ENCODE measurements at places on chromosomes 6 and 20.

GRCh38 chr20:18858816-18859215 lies 45.2 kb downstream of the SCP2D1 start:
- DNase-seq = no peak
- no peaks in the 10 kb centered on the region for H3K36me3 ChIP-seq
- H3K4me3 ChIP-seq = no peak overlapping the region
- no peaks in the 10 kb centered on the region for H3K4me1 ChIP-seq
- H3K27ac ChIP-seq = no peak overlapping the region

DNA sequence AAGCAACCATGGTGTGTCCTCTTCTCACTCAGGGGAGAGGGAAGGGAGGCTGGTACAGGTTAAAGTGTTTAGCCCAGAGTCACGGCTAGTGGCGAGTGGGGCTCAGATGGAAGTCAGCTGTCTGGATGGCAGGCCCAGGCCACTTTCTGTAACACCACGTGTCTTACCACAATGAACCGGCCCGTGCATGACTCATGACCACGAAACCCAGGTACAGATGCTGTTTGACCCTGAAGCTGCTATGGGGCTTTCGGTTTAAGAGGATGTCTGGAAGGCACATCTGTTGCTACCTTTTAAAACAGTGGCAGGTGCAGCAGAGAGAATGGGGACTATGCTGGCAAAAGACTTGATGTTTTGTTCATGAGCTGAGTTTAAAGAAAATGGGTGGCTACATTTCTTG lies 36.5 kb upstream of the MPC1 start:
- H3K4me1 ChIP-seq = no peaks in the 10 kb centered on the region
- H3K27ac ChIP-seq = no peak overlapping the region
- no peak overlapping the region for H3K4me3 ChIP-seq
- no peaks in the 10 kb centered on the region for H3K36me3 ChIP-seq

DNA sequence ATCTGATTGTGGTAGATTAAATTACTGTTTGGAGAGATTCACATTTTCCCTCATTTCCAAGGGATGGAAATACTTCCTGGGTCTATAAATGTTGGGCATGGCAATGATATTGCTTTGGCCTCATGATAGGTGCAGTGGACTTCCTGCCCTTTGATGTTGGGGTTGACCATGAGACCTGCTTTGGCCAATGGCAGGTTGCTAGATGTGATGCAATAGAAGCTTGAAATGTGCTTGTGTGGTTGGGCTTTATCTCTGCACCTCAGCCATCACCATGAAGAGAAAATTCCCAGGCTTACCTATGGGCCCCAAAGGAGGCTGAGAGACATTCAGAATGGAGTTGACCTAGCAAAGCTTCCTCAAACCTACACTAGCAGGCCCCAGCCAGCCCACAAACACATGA lies 69.4 kb downstream of the SLC22A3 start:
- no peaks in the 10 kb centered on the region for H3K27me3 ChIP-seq
- H3K27ac ChIP-seq = no peak overlapping the region
- no peak overlapping the region for H3K4me3 ChIP-seq
- no peaks in the 10 kb centered on the region for H3K4me1 ChIP-seq
- H3K36me3 ChIP-seq = no peaks in the 10 kb centered on the region

DNA sequence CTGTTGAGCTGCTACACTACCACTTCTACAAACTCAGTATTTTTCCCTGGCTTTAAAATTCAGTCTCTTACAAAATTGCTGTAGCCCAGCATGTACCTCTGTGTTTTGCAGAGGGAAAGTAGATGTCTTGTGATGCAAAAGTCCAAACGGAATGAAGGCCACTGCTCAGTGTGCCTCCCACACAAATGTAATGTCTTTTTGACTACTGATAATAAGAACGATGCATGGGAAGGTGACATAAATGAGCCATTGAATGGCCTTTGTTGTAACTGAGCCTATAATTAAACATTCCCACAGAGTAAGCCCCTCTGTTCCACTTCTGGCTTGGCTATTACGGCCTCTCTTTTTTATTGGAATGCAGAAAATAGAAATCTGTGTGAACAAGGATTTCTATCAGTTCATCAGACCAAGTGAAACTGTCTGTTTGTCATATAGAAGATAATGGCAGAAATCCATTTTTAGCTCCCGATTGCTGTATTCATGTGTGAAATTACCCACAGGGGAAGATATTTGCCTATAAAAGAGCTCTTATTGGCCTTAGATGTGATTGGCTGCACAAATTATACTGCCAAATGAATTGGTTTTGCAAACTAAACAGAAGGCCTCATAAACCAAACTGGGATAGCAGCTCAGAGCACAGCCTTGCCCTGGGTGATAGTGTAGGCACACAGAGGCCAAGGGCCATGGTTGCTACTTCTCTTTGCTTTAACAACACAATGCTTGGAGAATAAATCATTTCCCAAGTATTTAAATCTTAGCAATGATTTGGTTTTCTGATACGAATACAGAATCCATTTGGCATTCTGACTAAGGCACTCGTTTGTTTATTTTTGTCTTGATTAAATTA lies 241.5 kb upstream of the PLN start:
- H3K4me3 ChIP-seq = no peak overlapping the region
- no peaks in the 10 kb centered on the region for H3K36me3 ChIP-seq
- DNase-seq = no peak
- H3K27me3 ChIP-seq = no peaks in the 10 kb centered on the region
- no peak overlapping the region for H3K27ac ChIP-seq

- no peaks in the 10 kb centered on the region for H3K4me1 ChIP-seq
- no peaks in the 10 kb centered on the region for H3K36me3 ChIP-seq
- no peak overlapping the region for H3K4me3 ChIP-seq
- no peak overlapping the region for H3K27ac ChIP-seq
Measured at GRCh38 chr20:42894483-42894882, 295.2 kb downstream of the PTPRT start.

- no peak overlapping the region for H3K4me3 ChIP-seq
- no peaks in the 10 kb centered on the region for H3K4me1 ChIP-seq
- H3K27ac ChIP-seq = no peak overlapping the region
Measured at GRCh38 chr6:53424300-53424699, 75.5 kb upstream of the ELOVL5 start.

DNA sequence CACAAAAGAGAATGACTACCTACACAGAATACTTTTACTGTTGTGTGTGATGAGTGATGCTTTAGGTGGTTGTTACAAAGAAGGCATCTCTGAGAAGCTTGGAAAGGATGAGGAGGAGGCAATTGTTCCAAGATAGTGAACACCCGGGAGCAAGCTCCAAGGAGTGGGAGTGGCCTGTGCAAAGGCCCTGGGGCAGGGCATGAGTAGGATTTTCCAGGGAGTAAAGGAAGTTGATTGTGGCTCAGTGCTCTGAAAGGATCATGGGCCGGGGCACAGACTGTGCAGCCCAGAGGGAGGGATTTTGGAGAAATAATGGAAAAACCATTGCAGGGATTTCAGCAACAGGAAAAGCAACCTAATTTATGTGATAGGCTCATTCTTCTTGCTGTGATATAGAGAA lies 264.3 kb downstream of the CDH26 start:
- H3K27me3 ChIP-seq = no peaks in the 10 kb centered on the region
- H3K36me3 ChIP-seq = no peaks in the 10 kb centered on the region

GRCh38 chr20:6580486-6580885 lies 187.0 kb upstream of the BMP2 start:
- DNase-seq = no peak
- no peaks in the 10 kb centered on the region for H3K27me3 ChIP-seq
- H3K36me3 ChIP-seq = no peaks in the 10 kb centered on the region
- H3K4me1 ChIP-seq = no peaks in the 10 kb centered on the region

DNA sequence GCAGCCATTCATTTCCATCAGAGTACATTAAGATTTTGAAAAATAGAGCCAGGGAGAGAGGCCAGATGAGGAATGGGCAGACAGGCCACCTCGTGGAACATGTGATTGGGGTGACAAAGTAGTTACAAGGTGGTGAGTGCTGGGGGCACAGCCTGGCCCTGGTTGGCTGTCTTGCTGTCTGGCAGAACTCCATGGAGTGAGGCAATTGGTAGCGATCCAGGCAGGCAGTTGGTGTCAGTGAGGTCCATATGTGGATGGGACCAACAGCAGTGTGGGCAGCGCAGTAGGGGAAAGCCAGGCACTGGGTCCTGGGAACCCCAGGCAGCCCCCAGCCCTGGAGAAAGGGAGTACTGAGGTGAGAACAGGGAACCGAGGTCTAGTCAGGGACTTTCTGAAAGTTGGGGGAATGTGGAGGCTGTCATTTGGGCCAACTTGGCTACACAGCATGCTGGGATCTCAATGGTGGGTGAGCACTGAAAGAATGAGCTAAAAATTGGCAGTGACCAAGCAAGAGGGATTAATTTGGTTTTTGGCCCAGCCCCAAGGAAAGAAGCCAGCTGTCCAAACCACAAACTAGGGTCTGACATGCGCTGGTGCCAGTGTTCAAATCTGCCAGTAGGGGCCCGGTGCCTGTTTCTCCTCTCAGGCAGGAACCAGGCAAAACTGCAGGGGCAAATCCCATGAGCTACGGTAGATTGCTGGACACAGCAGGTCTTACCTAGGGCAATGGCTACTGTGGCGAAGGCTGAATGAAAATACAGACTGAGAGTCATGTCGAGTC lies 61.4 kb upstream of the E2F3 start:
- no peak overlapping the region for H3K4me3 ChIP-seq
- H3K4me1 ChIP-seq = no peaks in the 10 kb centered on the region
- no peaks in the 10 kb centered on the region for H3K27me3 ChIP-seq
- H3K36me3 ChIP-seq = no peaks in the 10 kb centered on the region
- H3K27ac ChIP-seq = no peak overlapping the region
- DNase-seq = no peak

DNA sequence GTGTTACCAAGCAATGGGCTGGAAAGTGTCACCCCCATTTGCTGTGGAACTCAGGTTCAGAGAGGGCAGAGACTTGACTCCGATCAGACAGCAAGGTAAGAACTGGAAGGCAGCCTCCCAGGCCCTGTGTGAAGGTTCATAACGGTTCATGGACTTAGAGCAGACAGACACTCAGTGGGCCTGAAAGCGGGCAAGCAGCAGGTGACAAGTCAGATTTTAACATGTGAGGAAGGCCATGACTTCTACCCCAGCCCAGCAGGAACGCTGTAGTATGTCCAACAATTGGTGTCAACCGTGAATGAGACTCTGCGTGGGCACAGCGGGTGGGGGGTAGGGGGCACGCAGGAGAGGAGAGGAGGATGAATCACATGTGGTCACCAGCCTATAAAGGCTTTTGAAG lies 217.6 kb upstream of the SNX9 start:
- H3K4me1 ChIP-seq = no peaks in the 10 kb centered on the region
- no peak for DNase-seq
- H3K27me3 ChIP-seq = no peaks in the 10 kb centered on the region
- H3K4me3 ChIP-seq = no peak overlapping the region

DNA sequence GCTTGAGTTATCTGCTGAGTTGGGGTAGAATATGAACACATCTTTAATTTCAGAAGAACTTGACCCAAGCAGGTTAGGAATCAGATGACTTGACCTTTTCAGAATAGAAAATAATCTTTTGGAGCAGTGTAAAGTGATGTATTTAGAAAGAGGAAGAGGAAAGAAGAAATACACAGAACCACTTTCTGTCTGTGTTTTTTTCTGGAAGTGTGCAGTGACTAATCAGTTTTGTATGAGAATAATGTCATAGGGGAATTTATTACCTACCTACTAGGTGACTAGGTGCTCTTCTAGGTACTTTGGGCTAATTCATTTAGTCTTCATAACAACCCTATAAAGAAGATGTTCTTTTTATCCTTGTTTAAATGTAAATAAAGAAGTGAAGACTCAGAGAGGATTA lies 3.0 kb downstream of the PPP1R14C start:
- DNase-seq = no peak
- H3K4me3 ChIP-seq = no peak overlapping the region
- H3K36me3 ChIP-seq = no peaks in the 10 kb centered on the region

DNA sequence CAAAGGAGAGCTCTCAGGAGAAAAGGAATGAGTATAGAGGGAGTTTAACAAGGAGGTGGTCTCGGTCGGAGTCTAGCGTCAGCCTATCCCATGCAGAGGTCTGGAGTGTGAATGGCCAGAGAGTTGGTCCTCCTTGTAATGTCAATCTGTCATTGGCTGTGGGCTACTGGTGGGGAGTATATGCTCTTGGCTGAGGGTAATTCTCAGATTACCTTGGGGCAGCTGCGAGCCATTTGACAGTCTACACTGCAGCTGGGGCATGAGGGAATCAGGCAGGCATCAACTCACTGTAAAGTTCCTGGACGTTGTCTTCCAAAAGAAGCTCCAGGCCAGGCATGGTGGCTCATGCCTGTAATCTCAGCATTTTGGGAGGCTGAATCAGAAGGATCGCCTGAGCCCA lies 48.1 kb downstream of the EBF4 start:
- no peak overlapping the region for H3K4me3 ChIP-seq
- no peak overlapping the region for H3K27ac ChIP-seq
- DNase-seq = no peak
- no peaks in the 10 kb centered on the region for H3K27me3 ChIP-seq
- H3K36me3 ChIP-seq = no peaks in the 10 kb centered on the region
- no peaks in the 10 kb centered on the region for H3K4me1 ChIP-seq

DNA sequence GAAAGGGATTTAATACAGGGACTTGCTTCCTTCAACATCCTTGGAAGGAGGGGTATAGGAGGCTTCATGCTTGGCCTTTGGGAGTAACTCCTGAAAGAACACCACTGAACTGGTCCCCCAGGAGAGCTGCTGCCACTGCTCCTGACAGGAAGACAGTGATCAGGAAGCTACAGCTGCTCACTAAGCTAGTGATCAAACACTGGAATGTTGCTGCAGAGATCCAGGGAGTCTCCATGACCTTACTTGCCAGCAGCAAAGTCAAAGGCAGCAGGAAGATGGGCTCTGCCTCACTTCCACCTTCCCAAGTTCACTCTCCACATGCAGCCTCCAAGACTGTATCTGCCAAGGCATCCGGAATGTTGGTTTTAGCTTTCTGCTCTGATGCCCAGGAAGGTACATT lies 31.8 kb downstream of the PIM1 start:
- no peaks in the 10 kb centered on the region for H3K4me1 ChIP-seq
- H3K4me3 ChIP-seq = no peak overlapping the region
- DNase-seq = no peak
- H3K27ac ChIP-seq = no peak overlapping the region
- no peaks in the 10 kb centered on the region for H3K27me3 ChIP-seq

DNA sequence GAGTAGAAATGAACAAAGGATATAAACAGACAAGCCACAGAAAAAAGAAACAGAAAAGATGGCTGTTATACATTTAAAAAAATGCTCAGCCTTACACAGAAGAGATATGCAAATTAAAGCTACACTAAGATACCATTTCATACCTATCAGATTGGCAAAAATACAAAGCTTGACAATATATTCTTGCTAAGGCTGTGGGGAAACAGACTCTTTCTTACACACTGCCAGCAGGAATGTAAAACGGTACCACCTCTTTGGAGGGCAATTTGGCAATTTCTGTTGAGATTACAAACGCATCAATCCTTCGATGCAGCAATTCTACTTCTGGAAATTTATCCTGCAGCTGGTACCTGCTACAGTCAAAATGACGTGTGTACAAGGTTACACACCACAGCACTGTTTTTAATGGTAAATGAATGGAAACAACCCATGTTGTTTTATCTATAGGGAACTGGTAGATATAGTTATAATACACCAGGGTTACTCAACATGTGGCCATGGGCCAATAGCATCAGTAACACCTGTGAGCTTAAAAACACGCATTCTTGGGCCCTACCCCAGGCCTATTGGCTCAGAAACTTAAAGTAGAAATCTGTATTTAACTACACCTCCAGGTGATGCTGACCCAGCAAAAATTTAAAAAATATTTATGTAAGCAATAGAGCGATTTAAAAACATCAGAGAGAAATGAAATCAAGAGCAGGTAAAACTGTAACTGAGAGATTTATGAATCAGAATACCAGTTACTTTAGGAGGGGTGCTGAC lies 53.3 kb downstream of the TRAM2 start:
- no peak overlapping the region for H3K4me3 ChIP-seq
- H3K36me3 ChIP-seq = no peaks in the 10 kb centered on the region
- H3K4me1 ChIP-seq = peaks cover 6% of the 10 kb centered on the region

Data from trophoblast cell (in vitro differentiated cells and primary cell).